ENCODE measurements at places on chromosomes 12 and 14. TPM values are rescaled to one million over a fixed set of nuclear protein-coding genes. Genes with fewer than 3 reads are reported as not detected.
A peak's percentile ranks its signal among the peaks of the same experiment; 100 is the strongest.

The EMP1 gene
- total RNA-seq: 120 TPM

The CCDC91 gene
- total RNA-seq: 16.2 TPM

The DMAC2L gene
- total RNA-seq: 9.0 TPM

The LRRC9 gene
- total RNA-seq: not detected

The TRAF3 gene
- total RNA-seq: 16.3 TPM

DNA sequence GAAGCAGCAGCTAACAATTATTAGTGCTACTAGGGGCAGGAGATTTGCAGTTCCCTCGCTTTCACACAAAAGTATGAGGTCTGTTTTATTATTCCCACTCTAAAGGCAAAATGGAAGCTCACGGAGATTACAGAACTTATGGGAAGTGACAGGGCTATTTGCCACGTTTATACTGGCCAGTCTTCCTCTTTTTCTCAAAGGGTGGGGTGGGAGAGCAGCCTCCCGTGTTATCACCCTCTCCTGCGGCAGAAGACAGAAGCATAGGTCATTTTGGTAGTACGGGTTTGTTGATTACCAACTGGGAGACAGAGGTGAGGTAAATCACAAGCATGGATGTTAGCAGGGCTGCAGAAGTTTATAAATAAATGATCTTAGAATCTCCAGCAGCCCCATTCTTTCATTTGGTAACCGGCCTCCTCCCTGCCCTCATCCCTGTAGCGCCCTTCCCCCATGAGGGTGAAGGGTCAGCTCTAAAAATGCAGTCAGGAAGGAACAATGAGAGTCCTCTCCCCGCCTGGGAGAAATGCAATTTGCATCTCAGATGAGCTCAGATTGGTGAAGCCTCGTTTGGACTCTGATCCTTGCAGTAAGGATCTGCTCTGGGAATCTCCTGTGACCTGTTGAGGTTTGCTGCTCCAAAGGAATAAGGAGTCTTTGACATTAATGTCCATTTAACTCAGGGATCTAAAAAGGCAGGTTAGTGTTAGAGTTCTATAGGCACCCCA, 44.7 kb upstream of the SINHCAF start:
- DNase-seq: no peak

GRCh38 chr14:99807413-99808153, 14.4 kb downstream of the EML1 start:
- DNase-seq: peak; percentile 31

- DNase-seq: no peak
Observed at GRCh38 chr14:57245941-57246340, 22.8 kb downstream of the EXOC5 start.

GRCh38 chr14:21070083-21070609, at the start of gene ARHGEF40:
Gene ARHGEF40 (plus strand): TSS chr14:21070304. CDS start chr14:21070397, 93 bp downstream.
- DNase-seq: peak; percentile 70

GRCh38 chr14:24113379-24113800, 1.2 kb upstream of the DCAF11 start:
- no peak for DNase-seq

GRCh38 chr14:30267141-30267540, 291.8 kb upstream of the G2E3 start:
- peak; percentile 13 for DNase-seq

GRCh38 chr12:83958997-83959396, 953.6 kb downstream of the SLC6A15 start:
- DNase-seq: no peak

GRCh38 chr12:18861287-18861858, 123.5 kb downstream of the CAPZA3 start:
- DNase-seq: peak; percentile 44

Measured in RPMI7951 (cell line).